Stimulated activated CD4-positive, alpha-beta T cell treated with anti-CD3 and anti-CD28 coated beads, Interleukin-15, amount 100 ng/mL, for 48 hours (primary cell): ENCODE measurements at places on chromosomes 4 and X.

GRCh38 chrX:44431194-44431593 is 87.7 kb upstream of the EFHC2 start:
- DNase-seq, result no peak

DNA sequence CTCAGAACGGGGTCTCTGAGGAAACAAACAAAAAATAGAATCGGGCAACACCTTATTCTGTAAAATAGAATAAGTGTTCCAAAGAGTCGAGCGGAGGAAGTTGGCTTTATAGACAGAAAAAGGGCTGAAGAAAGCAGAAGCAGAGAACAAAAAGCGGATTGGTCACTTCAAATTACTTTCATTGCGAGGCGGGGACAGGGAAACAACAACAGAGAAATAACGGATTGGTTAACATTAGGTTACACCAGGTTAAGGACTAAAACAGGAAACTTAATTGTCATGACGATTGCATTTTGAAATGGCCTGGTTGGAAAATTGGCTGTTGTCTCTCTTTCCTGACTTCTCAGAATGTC is 433 bp upstream of the COQ2 start:
- no peak for DNase-seq

DNA sequence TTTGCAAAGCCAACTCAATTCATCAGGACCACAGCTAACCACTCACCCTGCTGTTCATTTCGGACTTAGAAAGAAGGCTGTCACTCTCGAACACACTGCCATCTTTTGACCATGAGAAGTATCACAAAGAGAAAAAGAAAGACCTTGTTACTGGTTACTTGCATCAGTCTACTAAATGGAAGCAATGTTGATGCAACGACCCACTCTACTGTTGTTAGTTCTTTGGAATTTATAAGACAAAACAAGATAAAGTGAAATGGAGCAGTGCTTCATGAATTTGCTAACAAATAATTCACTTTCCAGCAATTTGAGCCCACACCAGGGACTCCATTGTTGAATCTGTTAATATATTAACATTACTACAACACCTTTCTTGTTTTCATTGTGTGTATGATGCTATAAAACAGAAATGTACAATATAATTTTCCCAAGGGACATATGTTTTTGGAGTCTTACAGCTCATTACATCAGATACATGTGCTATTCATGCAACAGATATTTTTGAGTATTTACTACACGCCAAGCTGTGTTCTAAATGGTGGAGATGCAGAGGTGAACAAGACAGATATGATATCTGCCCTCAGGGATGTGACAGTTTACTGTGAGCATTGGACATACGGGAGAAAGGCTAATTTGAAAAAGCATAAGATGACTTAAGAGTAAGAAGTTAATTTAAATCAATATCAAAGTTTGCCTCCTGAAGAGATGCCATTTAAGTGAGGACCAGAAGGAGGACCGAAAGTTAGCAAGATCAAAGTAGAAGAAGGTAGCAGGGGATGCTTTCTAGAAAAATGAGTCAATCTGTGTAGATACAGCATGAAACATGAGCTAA is 87.2 kb downstream of the AREG start:
- no peak for DNase-seq

- no peak for DNase-seq
Measured at GRCh38 chr4:68872643-68873502, 57.1 kb downstream of the UGT2B10 start.

DNA sequence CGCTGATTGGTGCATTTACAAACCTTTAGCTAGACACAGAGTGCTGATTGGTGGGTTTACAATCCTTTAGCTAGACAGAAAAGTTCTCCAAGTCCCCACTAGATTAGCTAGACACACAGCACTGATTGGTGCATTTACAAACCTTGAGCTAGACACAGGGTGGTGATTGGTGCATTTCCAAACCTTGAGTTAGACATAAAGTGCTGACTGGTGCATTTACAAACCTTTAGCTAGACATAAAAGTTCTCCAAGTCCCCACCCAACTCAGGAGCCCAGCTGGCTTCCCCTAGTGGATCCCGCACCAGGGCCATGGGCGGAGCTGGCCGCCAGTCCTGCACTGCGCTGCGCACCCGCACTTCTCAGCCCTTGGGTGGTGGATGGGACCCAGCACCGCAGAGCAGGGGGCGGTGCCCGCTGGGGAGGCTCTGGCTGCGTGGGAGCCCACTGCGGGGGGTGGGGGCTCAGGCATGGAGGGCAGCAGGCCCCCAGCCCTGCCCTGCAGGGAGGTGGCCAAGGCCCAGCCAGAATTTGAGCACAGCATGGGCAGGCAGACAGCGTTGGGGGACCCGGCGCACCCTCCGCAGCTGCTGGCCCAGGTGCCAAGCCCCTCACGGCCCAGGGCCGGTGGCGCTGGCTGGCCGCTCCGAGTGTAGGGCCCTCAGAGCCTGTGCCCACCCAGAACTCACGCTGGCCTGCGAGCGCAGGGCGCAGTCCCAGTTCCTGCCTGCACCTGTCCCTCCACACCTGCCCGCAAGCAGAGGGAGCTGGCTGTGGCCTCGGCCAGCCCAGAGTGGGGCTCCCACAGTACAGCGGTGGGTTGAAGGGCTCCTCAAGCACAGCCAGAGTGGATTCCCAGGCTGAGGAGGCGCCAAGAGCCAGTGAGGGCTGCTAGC is 608.9 kb upstream of the LCORL start:
- DNase-seq, result no peak

DNA sequence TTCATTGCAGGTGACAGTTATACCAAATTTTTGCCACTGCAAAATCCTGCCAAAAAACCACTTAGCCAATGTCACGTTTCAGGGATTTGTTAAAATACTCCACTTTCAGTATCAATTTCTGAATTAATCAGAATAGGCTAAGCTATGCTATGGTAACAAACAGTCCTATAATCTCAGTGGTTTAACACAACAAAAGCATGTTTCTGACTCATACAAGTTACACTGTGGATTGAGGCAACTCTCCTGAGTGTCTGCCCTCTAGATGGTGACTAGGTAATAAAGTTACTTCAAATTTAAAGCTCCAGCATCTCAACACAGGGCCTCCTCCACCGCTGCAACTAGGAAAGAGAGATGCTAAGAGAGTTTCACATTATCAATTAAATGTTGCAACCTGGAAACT is 23.0 kb upstream of the RADX start:
- DNase-seq, result no peak

GRCh38 chr4:187613089-187613839 is 382.3 kb upstream of the ZFP42 start:
- no peak for DNase-seq
